ENCODE measurements at places on chromosomes 7 and 10.

- no peak for DNase-seq
These were observed 26.4 kb upstream of the YAE1 start for GRCh38 chr7:39539816-39540215.

DNA sequence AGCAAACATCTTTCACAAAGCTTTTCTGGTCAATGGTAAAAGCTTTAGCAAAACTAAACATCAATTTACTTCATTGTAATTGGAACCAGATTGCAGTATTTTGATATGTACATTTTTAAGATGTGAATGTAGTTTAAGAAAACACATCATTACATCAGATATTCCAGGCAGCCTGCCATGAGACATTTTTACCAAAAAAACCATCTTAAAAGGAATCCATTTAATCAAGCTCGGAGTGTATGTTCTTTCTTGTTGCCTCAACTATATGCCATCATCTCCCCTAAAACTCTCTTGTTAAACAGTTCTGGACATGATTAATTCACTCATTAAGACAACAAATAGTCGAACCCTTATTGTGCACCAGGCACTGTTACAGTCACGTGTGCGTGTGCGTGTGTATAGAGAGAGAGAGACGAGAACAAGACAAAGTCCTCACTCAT is 97.5 kb downstream of the UBE2H start:
- DNase-seq = no peak

DNA sequence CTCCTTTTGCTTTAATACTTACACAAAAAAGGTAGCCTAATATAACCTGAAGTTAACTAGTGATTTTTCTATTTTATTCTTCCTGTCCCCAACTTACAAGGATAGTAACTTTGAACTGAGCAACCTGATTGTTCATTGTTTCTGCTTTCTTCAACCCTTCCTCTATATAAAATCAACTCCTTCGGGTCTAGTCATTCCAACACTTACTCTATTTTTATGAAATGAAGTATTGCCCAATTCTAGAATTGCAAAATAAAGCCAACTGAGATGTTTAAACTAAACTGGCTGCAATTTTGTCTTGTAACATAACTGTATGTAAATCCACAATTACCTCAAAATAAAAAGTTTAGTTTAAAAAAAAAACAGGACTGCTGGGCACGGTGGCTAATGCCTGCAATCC is 20.3 kb upstream of the DNA2 start:
- no peak for DNase-seq

GRCh38 chr7:55489552-55489951 is 82.8 kb downstream of the VOPP1 start:
- DNase-seq = no peak

- no peak for DNase-seq
These were observed 779 bp upstream of the KIF5B start for GRCh38 chr10:32057036-32057372.

GRCh38 chr7:64541438-64542359 is 21.2 kb downstream of the ZNF680 start:
- DNase-seq = no peak

DNA sequence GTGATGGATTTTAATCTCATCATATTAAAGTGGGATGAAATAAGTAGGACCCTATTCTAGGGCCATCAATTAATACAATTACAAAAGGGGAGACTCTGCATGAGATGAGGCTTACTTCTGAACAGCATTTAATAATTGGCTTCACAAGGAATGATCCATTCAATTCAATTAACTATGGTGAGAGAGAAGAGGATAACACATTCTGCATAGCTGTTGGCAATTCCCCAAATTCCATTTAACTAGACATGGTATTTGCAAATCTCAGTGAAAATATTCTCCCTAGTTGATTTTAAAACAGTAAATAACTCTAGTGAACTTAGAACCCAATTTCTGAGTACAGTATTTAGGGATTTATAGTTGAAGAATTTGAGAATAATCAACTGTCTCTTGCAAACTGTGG is 145.3 kb downstream of the NOC3L start:
- DNase-seq = no peak

DNA sequence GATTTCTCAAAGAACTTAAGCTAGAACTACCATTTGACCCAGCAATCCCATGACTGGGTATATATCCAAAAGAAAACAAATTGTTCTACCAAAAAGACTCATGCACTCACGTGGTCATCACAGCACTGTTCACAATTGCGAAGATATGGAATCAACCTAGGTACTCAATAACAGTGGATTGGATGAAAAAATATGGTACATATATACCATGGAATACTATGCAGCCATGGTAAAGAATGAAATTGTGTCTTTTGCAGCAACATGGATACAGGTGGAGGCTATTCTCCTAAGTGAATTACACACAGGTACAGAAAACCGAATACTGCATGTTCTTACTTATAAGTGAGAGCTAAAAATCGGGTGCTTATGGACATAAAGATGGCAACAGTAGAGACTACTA is 61.8 kb downstream of the PIK3CG start:
- no peak for DNase-seq

- no peak for DNase-seq
These were observed 167.3 kb downstream of the CCDC3 start for GRCh38 chr10:12834116-12834665.

DNA sequence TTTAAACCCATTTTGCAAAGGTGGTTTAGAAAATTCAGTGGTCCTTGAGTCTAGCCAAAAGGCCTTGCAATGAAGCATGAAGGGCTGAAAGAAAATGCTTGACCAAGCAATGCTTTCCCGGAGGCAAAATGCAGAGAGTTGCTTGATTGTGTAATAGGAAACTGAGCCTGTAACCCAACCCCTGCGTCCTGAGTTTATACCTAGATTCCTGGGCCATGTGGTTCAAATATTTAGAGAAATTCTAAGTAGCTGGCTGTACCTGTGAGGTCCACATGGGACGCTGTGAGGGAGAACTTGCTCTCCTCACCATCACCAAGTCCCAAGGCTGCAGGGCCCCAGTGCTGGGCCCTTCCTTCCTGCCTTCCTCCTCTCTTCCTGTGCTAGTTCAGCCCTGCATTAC is 45.7 kb downstream of the CXCL12 start:
- DNase-seq = no peak

DNA sequence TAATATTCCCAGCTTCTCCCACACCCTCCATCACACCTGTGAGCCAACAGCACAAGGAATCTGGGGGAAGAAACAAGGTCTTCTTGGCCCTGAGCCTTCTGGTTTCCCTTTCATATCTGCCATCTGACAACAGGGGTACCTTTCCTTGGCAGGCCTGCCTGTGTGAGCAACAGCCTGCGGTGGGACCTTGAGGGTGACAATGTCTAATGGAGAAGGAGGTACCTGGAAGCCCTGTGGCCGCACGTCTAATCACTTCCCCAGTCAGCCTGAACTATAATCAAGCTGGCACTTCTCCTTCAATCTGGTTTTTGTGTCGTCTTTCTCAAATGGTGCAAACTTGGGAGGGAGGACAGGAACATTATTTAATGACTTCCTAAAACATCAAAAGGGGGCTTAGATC is 41.2 kb downstream of the NRCAM start:
- no peak for DNase-seq

GRCh38 chr10:131790021-131790420 is 110.8 kb upstream of the PPP2R2D start:
- no peak for DNase-seq

DNA sequence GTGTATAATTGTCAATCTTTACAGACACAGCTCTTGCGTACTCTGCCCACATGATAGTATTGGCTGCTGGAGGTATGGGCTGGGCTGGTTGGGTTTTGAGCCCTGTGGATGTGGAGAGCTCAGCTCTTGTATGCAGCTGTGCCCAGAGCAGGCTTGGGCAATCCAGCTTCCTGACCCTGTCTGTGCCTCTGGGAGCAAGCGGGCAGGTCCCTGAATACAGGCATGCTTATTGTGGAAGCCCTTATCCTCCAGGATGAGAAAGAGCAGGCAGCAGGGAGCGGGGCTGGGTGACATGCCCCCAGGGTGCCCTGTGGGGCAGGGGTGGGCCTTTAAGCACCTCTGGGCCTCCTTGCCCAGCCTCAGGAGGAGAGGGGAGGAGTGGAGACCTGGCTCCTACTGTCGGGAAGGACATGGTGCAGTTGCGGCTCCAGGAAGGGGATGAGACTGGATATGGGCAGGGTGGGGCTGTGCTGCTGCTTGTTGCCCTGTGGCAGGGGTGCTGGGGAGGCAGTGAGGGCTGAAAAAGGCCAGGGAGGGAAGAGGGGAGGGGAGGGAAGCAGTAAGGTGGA is 32.7 kb upstream of the SH2D4B start:
- DNase-seq = no peak

- no peak for DNase-seq
These were observed 118.8 kb downstream of the JAZF1 start for GRCh38 chr7:28061824-28062196.

DNA sequence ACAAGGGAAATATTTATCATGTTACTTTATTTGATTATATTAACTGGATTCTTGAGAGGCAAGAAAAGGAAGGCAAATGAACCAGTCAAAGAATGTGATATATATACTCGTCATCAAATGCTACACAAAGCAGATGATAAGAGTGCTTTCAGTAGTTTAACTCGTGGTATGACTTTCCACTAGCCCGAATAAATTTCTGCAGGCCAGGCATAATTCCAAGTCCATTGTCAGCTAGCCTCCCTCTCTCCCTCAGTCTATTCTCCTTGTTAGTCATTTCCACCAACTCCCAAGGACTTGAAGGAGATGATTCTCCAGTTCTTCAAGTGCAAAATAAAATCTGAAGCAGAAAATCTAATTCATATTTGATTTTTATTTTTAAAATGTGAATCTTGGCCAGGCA is 190.5 kb downstream of the GLI3 start:
- DNase-seq = no peak

DNA sequence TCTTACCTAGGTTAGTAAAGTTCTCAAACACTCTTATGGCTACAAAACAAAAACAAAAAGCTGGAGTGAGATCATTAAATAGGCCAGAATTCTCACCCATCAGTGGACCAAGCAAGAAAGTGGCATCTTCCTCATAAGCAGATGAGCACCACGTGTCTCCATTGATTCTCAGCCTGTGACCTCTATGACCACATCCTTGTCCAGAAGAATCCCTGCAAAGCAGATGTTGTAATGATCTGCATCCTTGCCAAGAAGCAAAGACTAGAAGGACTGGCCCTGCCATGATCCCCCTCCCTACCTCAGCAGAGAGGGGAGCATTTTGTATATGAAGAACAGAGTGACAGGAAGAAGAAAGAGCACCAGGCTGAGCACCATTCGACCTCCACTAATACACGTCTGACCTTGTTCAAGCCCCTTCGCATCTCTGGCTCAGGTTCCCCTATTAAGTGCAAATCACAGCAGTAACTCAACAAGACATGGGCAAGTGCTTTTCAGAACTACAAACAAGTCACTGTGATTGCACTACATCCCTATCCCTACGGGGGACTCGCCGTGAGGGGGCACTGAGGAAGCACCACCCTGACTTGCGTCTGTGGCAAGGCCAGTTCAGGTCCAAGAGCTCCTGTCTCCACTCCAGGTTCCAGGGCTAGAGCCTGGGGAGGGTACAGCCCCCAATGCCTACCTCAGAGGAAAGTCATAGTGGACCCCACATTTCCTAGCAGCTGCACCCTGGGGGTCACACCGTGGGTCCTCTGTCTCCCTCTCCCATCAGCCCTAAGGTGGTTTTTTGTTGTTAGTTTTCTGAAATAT is 22.2 kb upstream of the RASSF4 start:
- no peak for DNase-seq

DNA sequence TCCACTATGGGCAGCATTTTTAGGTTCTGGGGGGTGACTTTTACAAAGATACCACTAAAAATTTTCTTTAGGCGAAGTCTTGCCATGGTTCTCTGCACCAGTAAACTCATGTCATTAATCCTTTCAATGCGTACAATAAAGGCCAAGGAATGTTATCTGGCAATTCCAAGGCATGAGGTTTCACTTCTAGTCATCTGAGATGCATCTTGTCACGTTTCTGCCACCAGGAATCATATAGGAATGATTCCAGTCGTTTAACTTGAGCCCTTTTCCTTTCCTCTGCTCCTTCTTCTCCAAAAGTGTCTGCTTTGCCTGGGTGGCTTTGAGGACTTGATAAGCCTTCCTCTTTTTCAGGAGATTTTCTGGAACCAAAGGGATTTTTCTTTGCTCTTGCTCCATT is 56.8 kb downstream of the COBL start:
- DNase-seq = no peak

DNA sequence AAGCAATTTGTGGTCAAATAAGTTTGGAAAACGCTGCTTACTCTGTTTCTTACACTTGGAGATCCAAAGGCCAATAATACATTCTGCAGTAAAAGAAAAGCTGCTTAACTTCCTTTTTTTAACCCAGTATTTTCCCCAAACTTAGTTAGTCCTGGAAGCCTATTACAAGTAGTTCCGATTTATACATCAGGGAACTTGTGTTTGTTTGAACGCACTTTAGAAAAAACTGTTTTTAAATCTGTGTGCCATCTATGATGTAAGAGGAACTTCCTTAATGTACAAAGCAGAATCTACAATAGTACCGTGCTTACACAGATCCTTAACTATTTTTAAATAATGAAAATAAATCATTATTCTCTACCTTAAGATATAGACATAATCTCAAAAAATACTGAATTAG is 23.0 kb downstream of the SFR1 start:
- DNase-seq = no peak

GRCh38 chr7:5435291-5436002 is 11.8 kb upstream of the TNRC18 start:
- DNase-seq = no peak

- DNase-seq = no peak
These were observed 182.6 kb upstream of the FEZF1 start for GRCh38 chr7:122487131-122487530.

- no peak for DNase-seq
These were observed 66.1 kb upstream of the KAT6B start for GRCh38 chr10:74760086-74760979.

DNA sequence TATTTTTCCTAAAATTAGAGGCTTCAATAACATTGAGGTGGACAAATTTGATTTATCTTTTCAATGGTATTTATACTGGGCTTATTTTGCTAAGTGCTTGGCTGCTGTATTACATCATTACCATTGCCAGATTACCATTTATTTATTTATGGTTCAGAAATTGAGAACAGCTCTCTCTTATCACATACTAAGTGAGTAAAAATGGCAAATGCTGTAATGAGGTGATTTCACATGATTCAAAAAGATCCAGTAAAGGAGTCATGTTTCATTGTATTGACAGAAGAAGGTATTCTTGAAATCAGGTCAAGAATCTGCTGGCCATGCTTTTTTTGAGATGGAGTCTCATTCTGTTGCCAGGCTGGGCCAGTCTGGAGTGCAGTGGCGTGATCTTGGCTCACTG is 322.6 kb downstream of the KIF20B start:
- peak; percentile 51 for DNase-seq

GRCh38 chr7:139659922-139660316 is 117.9 kb downstream of the HIPK2 start:
- DNase-seq = no peak
